ENCODE measurements at places on chromosomes 7 and 10. TPM values are rescaled to one million over a fixed set of nuclear protein-coding genes. Genes with fewer than 3 reads are reported as not detected.

CACNA2D1 gene
- total RNA-seq: not detected

TAF6 gene
- 48.6 TPM for total RNA-seq

CALCR gene
- total RNA-seq: not detected

GRCh38 chr10:1120801-1121211 lies 64.6 kb downstream of the WDR37 start:
- no peak for DNase-seq

DNA sequence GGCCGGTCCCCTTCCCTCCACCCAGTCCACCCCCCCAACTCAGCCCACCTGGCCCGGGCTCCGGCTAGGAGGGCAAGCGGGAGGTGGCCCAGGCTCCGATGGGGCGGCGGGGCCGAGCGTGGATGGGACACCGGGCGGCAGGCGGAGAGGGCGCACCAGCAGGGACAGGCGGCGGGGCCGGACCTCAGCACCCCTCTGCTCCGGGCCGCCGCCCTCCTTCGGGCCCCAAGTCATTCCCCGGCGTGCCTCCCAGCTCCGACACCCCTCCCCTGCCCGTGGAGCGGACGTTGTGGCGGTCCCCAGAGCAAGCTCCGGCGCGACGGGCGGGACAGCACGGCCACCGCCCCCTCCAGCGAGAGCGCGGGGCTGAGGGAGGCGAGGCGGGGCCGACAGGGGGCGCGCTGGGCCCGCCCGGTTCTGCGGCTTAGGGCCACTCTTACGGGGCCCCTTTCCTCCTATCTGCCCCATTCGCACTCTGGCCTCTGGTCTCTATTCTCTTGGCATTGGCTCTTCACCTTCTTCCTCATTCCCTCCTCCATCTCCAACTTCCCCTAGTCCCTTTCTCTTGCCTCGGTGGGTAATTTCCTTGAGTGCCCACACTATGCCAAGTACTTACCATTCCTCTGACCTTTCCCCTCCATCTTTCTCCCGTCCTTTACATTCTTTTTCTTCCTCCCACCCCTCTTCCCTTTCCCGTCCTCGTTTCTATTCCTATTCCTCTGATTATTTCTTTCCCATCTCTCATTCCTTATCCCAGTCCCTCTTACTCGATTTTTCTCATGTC lies 701 bp upstream of the GBX1 start:
- DNase-seq: peak; percentile 74

- DNase-seq: peak; percentile 51
These were observed 22.3 kb downstream of the MAP3K8 start for GRCh38 chr10:30456266-30456665.
